ENCODE measurements at places on chromosomes 11 and 22.

GRCh38 chr22:20115691-20116375, at the start of gene RANBP1:
Gene RANBP1, plus strand, starts transcription at chr22:20116104. Its CDS starts 81 bp downstream, at chr22:20116185.
- DNase-seq = no peak

DNA sequence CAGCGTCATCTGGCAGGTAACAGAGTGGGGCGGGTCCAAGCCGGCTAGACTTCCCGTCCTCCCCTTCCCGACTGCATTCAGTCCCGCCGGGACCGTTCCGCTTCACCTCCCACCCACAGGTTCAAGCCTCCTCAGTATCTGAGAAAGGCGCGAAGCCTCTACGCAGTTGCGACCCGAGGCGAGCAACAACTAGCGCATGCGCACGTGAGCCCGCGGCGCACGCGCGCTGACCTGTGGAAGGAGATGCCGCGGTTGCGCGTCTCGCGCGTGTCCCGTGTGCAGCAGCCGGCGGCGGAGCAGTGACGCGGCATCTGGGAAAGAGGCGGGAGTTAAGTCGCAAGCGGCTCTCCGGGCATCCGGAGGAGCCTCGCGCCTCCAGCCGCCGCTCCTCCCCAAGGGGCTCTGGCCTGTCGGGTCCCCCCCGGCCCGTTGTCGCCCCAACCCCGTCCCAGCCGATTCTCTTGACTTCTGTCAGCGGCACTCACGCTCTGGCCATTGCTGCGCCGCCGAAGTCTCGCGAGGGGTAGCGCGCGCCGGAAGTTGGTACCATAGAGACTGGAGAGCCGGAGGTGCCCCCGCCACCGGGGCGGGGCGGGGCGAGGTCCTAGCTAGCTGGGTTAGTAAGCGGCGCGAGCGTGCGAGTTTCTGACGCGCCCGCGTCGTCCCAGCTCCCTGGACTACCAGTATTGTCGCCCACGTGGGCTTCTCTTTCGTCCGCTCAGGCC, at the start of gene THAP7:
TSS of gene THAP7 (minus strand) at position 518 of the 725 bp plus-strand sequence. CDS start at position 311, 207 bp downstream.
- peak; percentile 73 for DNase-seq

DNA sequence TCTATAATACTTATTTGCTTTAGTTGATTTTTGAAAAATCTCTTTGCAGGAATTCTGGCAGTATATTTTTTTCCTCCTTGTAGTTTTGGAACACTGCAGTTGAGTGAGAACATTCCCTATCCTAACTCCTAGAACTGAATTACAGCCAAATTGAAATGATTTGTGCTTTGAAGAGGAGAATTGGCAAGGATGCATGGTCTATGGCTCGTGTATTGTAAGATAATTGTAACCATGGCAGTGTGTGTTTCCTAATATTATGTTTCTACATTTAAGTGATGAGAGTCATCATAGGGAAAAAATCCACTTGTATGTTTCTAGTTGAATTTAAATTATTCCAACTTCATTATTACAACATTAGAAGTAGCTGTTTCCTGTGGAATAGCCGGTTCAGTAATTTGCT, 80.9 kb upstream of the MYO18B start:
- DNase-seq = no peak

DNA sequence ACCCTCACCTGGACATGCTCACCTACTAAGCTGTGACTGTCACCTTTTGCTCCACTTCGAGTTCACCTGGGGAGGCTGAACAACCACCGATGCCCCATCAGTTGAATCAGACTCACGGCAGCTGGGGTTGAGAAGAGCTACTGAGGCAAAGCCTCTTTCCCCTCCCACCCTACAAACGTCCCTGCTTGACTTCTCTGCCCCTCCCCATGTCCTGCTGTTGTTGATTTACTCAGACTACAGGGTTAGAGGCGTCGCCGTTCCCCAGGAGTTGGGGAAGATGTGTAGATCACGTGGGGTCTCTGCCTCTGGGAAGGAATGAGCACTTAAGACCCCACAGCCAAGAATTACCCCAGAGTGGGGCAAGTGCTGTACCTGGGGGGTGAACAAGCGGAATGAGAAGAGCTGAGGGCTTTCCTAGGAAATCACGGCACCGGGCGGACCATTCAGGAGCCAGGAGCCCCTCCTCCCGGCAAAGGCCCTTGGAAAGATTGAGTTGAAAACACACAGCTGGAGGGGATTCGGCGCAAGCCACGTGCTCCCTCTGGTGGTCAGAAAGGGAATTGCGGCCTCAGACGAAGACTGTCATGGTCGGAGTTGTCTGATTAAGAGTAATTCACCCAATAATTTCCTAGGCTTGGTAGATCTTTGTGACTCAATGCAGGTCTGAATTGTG, 7.0 kb downstream of the FXYD2 start:
- no peak for DNase-seq

- no peak for DNase-seq
These were observed 64.4 kb upstream of the FGF3 start for GRCh38 chr11:69883292-69884255.

DNA sequence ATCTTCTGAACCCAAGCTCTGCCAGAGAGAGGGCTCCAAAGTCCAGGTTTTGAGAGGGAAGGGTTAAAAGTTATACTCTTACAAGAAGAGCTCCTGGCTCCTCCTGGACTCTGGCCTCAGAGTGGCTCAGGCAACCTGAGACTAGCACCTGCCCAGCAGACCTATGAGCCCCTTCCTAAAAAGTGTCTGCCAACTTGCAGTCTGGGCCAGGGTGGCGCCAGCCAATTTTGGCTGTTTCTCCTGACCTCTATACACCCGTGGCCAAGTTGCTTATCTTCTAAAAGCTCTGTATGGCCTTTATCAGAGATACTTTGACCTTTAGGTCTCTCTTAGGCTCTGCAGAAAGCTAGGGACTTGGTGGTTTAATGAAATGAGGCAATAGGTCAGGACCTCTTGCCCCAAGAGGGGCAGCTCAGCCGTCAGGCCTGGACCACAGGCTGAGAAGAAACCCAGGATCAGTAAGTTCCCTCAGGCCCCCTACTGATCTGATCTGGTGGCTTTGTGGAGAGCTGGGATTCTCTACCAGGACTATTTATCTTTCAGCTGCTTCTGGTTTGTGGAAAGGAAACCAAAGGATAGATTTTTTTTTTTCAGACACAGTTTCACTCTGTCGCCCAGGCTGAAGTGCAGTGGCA, 10.3 kb upstream of the UCP3 start:
- DNase-seq = no peak

DNA sequence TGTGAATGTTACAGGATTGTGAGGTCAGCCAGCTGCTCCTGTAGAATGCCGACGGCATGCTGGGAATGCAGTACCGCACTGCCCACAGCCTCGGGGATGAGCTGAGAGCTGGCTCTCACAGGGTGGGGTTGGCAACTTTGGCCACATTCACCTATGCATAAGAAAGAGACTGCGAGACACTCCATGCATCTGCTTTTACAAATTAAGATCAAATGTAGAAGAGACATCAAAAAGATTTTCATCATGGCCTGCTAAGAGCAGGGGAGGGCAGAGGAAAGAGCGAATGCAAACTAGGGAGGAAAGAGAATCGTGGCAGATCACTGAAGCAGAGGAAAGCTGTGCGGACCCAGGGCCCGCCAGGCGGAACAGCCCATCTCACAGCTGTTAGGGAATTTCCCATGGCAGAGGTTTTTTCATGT, 49.8 kb upstream of the SPATA19 start:
- no peak for DNase-seq

DNA sequence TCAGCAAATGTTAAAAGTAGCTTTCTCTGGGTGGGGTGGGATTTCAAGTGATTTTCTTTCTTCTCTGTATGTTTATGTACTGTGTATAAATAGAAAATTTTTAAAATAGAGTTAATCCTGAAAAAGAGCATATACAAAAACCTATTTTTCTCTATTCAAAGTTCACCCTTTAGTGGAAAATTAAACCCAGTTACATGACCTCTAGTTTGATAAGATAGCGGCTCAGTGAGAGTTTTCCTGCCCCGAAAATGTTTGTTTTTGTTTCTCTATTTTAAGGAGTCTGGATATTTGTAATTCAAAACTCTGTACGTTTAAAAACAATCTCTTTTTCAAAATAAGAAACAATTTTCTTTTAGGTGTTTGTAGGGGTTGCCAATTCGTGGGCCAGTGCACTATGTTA, 42.1 kb upstream of the PITPNB start:
- DNase-seq = no peak

DNA sequence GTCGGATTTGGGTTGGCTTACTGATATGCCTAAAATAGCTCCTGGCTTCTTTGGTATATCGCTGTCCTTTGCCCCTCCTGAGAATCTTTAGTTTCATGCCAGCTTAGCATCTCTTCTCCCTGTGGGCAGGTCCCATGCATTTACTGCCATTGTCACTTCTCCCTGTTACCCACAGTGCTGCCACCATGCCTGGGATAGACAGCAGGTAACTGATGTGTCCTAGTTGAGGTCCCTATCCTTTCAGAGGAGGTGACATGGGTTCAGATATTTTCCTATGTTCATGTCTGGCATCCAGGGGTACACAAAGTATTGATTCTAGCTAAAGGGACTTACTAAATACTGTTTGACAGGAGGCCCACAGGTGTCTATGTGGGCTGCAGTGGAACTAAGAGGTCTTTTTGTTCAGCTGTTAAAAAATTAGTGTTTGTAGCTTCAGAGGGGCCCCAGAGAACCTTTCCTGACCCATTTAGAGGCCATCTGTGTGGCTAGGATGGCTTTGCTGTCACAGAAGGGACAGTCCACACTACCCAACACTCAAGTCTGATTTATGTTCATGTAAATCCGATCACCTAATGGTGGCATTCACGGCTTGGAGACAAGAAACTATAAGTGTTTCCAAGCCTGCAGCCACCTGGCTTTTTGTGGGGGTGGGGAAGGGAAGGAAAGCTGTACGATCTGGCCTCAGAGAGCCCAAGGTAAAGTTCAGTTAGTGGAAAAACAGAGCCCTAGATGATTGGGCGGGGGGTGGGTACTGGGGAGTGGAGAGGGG, 8.5 kb downstream of the TIMP3 start:
- no peak for DNase-seq

- DNase-seq = no peak
These were observed 17.5 kb upstream of the TSPAN18 start for GRCh38 chr11:44709281-44709562.

GRCh38 chr11:44747836-44748235, 21.1 kb downstream of the TSPAN18 start:
- DNase-seq = no peak

DNA sequence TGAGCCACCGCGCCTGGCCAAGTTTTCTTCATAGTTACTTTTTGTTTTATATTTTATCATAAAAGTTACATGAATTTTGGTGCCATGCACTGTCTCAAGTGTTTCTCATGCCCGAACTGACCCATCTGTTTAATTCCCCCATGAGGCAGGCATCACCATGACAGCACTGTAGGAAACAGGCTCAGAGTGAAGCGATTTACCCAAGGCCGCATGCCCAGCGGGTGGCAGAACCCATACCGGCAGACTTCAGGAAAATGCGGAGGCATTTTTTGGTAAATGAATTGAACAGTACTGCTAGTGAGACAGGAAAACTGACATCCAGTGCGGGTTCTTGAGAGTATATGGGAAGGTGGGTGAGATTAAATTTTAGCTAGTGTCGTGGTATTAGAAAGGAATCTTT, 19.0 kb downstream of the CECR2 start:
- DNase-seq = no peak

DNA sequence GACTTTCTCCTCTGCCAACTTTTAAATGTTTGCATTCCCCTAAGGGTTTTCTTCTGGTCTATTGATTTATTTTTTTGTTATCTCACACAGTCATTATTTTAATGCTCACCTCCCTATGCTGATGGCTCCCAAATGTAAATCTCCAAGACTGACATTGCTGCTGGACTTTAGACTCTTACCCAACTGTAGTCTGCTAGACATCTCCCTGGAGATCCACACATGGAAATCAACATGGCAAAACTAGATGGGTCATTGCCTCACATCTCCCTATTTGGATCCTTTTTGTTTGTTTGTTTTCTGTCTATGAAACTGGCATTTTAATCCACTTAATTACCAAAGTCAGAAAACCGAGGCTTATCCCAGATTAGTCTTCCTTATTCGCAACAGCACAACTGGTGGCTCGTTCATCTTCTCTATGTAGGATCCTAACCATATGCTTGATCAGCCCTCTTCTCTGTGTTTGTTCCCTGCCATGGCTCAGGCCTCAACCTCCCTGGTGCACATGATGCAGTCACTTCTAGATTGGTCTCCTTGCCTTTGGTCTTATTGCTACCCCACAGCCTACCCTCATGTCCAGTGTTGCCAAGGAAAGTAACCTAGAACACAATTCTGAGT, 37.3 kb downstream of the SC5D start:
- no peak for DNase-seq

DNA sequence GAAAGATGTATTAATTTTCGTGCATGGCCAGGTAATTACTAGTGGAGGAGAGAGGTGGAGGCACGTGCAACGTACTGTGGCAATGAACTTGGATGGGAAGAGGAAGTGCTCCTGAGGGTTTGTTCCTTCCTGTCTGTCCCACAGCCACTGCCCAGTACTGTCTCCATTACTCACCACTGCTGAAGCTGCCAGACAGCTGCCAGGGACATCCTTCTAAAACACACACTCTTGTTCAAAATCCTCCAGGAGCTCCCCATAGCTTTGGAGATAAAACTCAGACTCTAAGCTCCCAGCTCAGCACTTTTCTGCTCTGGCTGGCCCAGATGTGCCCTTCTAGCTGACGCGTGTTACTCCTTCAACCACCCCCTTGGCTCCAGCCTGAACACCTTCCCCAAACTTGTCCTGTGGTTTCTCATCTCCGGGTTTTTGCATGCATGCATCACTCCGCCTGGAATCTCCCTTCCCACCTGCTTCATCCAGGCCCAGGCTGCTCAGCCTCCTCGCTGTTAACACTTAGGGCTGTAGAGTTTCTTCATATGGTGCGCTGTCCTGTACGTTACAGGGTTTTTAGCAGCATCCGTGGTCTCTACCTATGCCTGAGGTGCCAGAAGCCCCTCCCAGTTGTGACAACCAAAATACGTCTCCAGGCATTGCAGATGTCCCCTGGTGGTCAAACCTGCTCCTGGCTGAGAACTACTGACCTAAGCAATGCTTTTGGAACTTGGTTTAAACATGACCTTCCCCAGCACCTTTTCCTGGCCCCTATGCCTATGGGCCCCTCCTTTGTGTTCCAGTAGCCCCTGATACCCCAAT, 69.5 kb downstream of the C11orf91 start:
- DNase-seq = no peak

GRCh38 chr22:38756711-38757463, 1.1 kb upstream of the SUN2 start:
- DNase-seq = no peak

DNA sequence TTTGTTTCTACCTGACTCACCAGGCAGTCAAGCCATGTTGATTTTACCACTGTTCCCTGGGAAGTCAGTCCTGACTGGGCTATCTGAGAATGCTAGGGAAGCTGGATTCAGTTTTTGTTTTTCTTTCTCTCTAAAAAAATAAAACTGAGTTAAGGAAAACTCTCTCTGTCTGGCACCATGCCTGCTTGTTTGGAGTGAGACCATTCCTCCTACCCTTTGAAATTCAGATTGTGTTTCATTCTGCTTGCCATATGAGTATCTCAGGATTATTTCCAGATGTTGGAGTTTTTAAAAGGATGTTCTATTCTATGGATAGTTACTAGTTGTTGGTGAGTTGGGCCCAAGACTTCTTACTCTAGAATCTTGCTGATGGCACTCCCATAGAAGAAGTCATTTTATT, 1917.0 kb downstream of the LRRC4C start:
- no peak for DNase-seq

- no peak for DNase-seq
These were observed 493 bp upstream of the CYTH4 start for GRCh38 chr22:37281646-37282384.

GRCh38 chr22:26318975-26319374, 110.1 kb upstream of the ASPHD2 start:
- no peak for DNase-seq
